ENCODE measurements at places on chromosomes 16 and 17.

GRCh38 chr17:55582897-55583296 is 71.6 kb upstream of the SMIM36 start:
- no peak for DNase-seq

GRCh38 chr17:69300222-69300621 is 26.7 kb downstream of the ABCA5 start:
- DNase-seq = no peak

DNA sequence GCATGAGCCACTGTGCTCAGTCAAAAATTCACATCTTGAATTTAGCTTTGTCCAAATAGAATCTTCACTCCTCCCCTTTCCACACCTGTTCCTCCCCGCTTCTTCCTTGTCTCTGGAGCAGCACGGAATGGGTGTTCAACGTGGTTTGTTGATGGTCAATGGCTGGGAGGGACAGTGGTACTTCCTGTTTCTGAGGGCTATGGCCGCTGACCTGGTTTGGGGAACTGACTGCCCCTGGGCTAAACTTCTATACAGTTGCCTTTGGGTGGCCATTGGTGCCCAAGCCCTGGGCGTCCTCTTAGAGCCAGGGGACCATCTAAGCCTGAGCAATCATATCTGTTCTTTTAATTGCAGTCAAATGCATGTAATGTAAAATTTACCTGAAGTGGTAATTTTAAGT is 19.1 kb upstream of the WFIKKN2 start:
- DNase-seq = no peak

GRCh38 chr17:10879190-10879836 is 41.4 kb upstream of the PIRT start:
- DNase-seq = no peak

GRCh38 chr17:31323551-31323950 is 2.1 kb upstream of the EVI2A start:
- DNase-seq = no peak

DNA sequence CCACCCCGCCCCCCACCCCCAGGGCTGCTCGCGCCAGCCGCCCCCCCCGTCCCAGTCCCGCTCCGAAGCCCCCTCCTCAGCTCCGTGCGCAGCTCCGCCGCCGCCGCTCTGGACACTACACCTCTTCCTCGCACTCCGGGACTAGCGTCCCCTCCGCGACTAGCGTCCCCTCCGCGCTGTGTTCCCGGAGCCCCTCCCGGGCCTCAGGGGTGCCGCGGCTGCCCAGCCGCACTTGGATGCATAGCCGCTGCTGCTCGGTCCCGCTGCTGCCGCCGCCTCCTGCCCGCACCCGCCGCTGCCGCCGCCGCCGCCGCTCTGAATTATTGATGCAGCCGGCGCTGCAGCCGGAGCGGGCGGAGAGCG is at the start of gene CBLN1:
TSS of gene CBLN1 (minus strand) at position 359 of the 363 bp plus-strand sequence. CDS start 373 bp downstream, outside the sequence.
- DNase-seq = no peak

GRCh38 chr16:68644715-68645493 is at the start of gene CDH3:
TSS of gene CDH3 (plus strand) at chr16:68645310. CDS start at chr16:68645380, 70 bp downstream.
- peak; percentile 3 for DNase-seq

DNA sequence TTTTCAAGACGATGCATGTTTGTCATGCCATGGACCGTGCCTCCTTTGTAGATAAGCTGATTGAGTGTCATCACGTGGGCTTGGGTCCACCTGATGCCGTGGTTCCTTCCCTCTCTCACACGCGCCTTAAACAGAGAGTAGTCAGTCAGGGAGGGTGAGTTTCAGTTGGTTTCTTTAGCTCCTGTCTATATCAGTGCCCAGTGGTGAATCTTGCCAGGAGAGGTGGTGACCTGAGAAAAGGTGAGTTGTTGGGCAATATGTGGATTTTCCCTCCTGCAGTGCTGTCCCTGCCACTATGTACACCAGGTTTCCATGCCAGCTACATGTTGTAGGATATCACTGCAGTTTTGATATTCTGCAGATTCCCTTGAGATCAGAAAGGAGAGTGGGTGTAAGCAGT is 129.7 kb downstream of the LAT start:
- no peak for DNase-seq

GRCh38 chr16:2967721-2968161 is 1.4 kb upstream of the PAQR4 start:
- DNase-seq = no peak

DNA sequence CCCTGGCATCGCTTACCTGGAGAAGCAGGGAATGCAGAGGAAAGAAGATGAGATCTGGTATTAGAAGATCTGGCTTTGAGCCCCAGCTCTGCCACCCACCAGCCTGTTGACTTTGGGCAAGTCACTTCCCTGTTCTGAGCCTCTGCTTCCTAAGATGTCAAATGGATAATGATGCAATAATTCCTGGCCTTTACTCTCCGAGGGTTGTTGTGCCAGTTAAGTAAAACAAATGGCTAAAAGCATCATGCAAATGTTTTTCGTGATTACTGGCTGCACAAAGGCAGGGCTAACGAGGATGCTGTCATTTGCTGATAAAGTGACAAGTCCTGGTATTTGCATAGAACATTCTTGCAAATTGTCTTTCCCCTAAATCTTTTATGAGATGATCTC is 1.3 kb upstream of the ZNF821 start:
- no peak for DNase-seq

DNA sequence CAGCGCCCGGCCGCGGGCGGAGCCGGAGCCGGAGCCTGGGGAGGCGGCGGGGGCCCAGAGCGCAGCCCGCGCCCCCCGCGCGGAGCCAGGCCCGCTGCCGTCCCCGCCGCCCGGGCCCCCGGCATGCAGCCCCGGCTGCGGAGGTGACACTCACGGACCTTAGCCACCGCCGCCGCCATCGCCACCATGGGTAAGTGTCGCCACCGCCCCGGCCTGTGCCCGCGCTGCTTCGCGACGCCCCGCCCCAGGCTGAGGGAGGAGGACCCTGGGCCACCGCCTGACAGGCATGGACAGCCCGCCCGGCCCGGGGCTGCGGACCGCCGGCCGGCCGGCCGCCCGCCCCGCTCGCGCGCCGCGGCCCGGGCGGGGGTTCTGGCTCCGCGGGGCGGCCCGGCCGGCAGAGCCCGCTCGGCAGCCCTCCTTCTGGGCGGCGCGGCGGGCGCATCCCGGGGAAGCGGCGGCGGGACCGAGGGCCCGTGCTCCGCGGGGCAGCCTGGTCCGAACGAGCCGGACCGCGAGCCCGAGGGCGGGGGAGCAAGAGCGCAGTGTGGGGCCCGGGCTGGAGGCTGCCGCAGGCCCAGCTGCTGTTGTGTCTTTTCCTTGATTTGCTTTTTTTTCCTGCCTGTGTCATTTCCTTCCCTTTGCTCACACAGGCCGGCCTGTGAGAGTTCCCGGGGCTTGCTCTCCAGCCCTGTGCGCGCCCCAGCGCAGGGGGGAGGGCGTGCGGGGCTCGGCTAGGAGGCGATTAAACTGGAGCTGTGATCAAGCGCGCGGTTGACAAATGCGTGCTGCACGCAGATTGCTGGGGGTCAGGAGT is 565 bp downstream of the MAP3K3 start:
- peak; percentile 53 for DNase-seq

DNA sequence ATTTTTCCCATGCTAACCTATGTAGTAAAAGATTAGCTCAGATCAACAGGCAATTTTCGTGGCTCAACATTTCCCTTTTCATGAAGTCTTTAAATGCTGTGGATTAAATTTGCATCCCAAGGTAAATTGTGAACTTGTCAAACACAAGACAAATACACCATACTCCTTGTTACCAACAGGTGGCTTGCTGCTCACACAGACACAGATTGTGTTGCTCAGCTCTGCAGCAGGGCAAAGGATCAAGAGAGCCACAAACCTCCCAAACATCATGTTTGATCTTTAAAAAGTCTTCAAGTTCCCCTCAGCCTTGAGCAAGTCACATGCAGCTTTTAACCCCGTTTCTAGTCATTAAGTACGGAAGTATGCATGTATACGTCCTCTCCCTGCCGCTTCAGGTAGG is 119.6 kb upstream of the CNTNAP4 start:
- no peak for DNase-seq

- no peak for DNase-seq
These were observed 682.1 kb upstream of the SOX9 start for GRCh38 chr17:71438631-71439146.

DNA sequence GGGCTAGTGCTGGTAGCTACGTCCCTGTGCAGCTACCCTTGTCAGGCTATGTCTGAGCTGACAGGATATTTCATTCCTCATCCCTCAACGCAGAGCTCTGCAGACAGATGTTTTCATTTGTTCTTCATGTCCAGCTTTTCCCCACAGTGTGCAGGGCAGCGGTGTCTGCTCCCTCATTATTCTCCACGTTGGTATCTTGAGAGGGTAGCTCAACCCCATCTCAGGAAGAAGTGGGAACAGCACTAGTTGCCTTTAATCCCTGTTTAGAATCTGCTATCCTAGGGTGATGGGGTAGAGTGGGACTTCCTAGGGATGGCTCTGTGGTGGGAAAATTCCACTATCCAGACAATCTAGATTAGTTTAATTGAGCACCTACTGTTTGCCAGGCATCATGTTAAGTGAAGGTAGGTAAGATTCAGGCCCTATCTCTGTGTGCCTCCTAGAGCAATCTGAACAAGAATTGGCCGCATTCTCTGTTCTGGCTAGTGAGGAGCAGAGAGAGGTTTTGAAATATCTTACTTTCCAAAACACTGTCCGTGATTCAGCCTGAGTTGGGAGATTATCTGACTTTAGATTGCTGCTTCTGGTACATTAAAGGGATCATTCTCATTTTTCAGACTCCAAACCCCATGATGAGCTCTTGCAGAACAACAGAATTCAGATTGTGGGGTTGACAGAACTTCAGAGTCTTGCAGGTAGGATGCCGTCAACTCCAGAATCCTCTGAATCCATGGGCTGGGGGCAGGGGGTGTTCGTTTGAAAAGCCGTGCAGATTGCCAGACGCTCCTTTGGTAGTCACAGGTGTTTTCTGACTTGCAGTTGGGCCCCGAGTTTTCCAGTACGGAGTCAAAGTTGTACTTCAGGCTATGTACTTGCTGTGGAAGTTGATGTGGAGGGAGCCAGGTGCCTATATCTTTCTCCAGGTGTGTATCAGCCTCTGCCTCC is 963 bp downstream of the ALG1 start:
- no peak for DNase-seq

GRCh38 chr17:7835814-7836595 is 2.0 kb downstream of the KDM6B start:
- no peak for DNase-seq

GRCh38 chr17:67221062-67221998 is 23.7 kb downstream of the HELZ start:
- no peak for DNase-seq

- peak; percentile 37 for DNase-seq
These were observed at the start of gene MVP for GRCh38 chr16:29820271-29820701. TSS of gene MVP (plus strand) at chr16:29820462. CDS start at chr16:29830550, 10,088 bp downstream.

DNA sequence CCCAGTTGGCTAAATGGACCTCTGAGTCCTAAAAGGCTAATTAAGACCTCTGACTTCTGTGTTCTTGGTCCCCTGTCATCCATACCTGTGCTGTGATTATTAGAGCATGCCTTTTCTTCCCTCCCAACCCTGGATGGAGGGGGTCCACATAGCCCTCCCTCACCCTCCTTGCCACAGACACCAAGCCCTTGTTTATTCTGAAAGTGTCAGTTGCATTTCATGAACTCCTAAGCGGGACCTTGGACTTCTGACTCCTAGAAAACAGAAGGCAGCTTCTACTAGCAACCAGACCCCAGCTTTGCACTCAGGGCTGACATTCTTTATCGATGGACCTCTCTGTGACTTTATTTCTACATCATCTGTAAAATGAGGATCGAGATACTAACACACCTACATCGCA is 33.4 kb upstream of the GOSR2 start:
- DNase-seq = no peak

GRCh38 chr16:88536971-88537751 is 33.0 kb upstream of the ZC3H18 start:
- no peak for DNase-seq

DNA sequence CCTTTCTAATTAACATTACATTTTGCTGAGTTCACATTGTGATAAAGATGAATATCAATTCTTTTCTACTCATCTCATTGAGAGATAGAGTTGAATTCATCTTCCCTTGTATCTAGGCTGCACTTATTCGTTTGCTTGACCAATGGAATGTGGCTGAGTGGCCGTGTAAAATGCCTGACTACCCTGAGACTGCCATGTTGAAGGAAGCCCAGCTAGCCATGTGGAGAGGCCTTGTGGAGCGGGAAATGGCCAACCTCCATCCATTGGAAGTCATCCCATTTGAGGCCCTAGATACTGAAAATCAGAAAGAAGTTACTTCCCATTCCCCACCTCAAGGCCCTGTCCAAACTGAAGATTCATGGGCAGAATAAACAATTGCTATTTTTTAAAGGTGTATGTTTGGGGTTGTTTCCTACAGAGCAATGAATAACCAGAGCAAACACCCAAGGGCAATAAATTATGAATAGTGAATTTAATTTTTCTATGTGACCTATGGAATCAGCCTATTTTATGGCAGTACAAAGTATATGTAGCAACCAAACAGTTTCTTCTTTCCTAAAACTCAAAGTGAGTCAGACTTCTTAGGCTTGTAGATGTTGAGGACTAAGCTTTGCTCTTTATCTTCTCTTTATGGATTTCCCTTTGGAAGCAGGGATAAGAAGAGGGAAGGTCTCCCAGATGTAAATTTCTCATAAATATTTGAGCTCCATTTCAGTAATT is 545.1 kb downstream of the MAF start:
- no peak for DNase-seq

GRCh38 chr17:50586421-50587247 is 26.1 kb downstream of the CACNA1G start:
- no peak for DNase-seq

DNA sequence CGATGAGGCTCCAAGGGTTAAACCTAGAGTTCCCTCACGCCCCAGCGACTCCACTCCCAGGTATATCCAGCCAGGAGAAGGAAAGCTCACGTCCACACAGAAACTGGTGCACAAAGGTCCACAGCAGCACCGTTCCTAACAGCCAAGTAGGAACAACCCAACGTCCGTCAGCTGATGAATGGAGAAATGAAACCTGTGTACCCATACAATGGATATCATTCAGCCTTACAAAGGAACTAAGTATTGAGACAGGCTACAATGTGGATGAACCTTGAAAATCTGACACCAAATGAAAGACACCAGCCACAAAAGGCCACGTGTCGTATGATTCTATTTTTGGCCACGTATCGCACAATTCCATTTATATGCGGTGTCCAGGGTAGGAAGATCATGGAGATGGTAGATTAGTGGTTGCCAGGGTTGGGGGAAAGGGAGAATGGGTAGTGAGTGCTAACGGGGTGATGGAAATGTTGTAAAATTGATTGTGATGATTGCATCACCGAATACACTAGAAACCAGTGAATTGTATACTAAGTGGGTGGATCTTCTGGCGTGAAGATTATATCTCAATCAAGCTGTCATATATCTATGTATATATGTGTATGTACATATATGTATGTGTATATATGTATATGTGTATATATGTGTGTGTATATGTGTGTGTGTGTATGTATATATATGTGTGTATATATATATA is 30.1 kb downstream of the NLRC3 start:
- DNase-seq = no peak

DNA sequence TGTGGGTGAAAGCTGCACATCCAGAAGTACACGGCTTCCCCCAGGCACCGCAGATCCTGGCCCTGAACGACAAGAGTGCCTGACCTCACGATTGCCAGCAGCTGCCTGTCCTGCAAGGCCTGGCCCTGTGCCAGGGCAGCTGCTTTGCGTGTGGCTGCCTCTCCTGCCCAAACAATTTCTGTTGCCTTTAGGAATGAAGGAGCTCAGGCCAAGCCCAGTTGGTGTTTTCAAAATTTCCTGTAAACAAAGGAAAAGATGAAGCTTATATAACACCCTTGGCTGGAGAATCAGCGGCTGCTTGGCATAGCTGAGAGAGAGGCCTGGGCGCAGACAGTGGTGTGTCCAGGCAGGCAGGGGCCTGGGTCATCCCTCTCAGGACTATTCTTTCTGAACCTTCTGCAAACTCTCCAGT is 11.7 kb upstream of the SLC47A2 start:
- DNase-seq = no peak

All from activated effector memory CD4-positive, alpha-beta T cell treated with Interleukin-2 at 50 U/mL for 16 hours (primary cell).